Type B pancreatic cell (in vitro differentiated cells): ENCODE measurements at places on chromosomes 5 and 9.

DNA sequence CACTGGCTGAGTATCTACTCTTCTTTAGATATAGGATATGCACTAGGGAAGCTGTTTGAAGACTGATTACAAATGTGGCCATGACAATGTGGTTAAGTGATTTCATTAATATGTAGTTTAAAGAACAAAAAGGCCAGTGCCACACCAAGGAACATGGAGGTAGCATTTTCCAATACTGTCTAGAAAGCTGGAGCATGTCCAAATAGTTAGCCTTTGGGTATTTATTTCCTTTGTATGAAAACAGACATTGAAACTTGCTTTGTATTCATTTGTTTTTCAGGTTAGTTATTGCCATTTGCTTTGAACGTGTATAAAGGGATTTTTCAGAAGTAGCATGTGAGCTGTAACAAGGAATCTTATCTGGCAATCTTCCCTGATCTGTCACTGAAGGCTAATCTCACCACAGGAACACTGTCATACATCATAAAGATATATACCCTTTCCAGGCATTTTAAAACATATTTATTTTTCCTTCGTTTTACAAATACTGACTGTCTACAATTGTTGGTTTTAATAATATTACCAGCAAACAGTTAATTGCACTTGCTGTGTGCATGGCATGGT, 93.4 kb downstream of the PLPPR1 start:
- no peak for DNase-seq

- DNase-seq = no peak
These were observed 6.8 kb upstream of the CKS2 start for GRCh38 chr9:89304020-89304833.

DNA sequence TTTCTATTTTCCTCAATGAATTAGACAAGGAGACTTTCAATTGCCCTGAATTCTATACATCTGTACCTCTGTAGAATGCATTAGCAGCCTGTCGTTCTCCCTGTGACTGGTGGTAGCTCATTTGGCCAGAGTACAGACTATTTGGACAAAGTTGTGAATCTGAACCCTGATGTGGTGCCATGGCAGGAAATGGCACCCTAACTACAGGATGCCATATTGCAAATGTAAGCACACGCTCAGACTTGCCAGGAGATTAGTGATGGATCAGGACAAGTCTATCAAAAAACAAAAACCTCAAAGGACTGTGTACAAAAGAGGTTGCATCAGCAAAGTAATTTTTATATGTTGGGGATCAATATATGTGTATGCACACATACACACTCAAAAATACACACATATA, 58.3 kb downstream of the SVEP1 start:
- DNase-seq = no peak

DNA sequence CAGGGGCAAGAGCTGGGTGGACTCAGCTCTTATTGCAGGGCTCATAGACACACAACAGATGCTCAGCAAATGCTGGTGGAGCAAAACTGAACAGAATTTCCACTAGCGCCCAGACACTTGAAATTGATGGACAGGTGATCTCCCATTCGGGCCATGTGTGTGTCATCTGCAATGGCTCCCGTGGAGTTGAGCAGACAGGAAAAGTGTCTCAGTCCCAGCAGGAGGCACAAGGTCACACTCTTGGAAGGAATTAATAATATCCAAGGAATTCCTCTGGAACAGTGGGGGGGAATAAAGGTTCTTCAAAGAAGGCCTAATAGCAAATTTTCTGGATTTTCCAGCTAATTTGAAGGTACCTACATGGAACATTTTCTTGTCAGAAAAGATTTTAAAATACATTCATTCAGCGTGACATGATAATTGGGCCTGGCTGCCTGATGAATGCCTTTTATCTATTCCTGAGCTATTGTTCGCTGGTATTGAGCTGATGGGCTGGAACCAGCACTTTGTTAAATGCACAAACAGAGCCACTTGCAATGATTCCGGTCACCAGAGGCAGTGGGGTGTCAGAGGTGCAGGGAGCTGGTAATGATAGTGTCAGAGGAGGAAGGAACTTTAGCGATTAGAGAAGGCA, 31.5 kb upstream of the ALDH1B1 start:
- DNase-seq = no peak

DNA sequence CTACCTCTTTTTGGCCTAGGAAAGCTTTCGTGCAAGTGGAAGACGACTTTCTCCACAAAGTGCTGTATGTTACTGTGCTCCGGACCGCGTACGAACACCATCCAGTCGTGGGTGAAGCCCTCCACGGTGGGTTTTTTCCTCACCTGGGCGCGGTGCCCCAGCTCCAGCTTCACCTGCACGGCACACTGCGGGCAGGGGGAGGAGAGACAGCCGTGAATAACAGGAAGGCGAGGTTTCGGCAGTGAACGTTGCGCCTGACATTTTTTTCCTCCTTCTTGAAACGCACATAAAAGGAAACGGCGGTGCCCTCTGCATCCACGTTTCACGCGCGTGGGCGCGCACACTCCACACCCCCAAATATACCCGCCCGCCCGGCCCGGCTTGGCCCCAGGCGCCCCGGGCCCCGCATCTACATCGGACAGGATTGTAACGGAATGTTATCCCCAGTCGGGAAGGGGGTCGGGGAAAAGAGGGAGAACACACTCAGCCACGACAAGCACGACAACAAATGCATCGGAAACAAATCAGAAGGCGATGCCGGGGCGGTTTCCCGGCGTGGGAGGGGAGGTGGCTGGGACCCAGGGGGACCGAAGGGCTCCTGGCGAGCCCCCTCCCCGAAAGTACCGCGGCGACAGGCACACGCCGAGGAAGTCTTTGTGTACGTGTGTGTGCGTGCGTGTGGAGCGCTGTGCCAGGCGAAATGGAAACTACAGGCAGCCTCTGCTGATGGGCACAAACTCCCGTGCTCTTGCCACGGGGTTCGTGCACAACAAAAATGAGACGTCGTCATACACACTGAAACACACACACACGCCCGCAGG, 1.4 kb downstream of the MLLT3 start:
- DNase-seq = peak; percentile 73

GRCh38 chr9:108083160-108083750, 593.7 kb upstream of the KLF4 start:
- no peak for DNase-seq

GRCh38 chr5:16897284-16897704, 38.8 kb downstream of the MYO10 start:
- no peak for DNase-seq

GRCh38 chr5:151264113-151264512, 11.1 kb downstream of the GM2A start:
- DNase-seq = no peak

DNA sequence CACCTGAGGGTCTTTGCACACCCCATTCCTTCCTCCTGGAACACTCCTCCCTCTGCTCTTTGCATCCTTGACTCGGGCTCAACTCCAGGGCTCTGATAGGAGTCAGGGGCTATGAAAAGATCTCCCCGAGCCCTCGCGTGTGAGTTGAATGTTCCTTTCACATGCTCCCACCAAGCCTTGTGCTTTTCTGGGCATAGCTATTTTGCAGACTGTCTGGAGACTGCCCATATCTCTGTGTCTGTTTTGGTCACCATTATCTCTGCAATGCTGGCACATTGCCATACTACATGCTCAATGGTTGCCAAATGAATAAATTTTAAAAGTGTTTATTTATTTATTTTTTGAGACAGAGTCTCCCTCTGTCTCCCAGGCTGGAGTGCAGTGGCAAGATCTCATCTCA, 56.9 kb upstream of the PLPP1 start:
- no peak for DNase-seq

DNA sequence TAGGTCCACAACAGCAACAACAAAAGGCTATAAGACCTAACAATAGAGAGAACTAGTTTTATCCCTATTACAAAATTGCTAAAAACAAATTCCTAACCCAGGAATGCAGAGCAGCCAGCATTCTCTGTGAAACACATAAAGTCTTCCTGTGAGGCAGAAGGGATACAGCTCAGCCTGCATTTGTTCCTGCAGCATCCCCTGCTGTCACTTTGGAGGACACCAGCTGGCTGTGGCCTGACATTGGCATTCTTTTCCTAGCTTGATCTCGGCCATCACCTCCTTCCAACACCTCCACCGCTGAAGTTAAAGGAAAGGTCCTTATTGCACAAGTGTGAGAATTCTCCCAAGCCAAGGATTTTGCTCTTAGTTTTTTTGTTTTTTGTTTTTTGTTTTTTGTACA, 186.1 kb downstream of the SNCAIP start:
- DNase-seq = no peak

GRCh38 chr9:135533113-135533512, 11.9 kb downstream of the LCN1 start:
- DNase-seq = no peak

- DNase-seq = peak; percentile 85
These were observed 21.7 kb upstream of the NSD1 start for GRCh38 chr5:177111720-177112394.

DNA sequence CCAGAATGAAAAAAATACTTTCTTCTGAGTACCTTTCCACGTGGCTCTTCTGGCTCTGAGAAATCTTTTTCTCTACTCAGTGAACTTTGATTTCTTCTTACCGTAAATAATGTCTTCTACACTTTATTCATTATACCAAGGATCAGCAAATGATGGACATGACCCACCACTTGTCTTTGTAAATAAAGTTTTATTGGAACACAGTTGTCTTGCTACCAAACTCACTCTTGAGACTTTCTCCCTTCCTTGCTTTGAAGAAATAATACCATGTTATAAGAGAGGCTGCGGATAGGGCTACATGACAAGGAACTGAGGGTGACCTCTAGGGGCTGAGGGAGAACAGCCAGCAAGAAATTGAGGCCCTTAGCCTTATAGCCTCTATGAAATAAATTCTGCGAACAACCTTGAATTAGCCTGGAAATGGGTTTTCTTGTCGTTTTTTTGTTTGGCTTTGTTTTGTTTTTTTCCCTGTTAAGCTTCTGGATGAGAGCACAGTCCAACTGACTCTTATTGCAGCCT, 212.5 kb downstream of the COMMD10 start:
- DNase-seq = no peak

DNA sequence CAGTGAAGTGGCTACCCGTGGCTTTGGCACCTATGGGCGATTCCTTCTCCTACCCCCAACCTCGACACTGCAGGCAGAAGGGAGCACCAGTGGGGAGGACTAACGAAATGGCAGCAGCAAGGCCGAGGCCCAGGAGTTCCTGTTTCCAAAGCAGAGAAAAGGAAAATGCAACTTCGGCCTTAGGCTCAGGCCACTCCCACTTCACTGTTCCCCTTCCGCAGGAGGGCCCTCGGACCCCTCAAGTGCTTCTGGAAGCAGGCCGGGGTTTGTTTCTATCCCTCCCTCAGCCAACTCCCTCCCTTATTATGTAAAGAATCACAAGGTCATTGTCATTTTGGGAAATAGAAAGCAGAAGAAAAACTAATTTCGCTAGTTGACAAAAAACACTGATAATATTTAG, 36.4 kb upstream of the NKX2-5 start:
- no peak for DNase-seq

GRCh38 chr9:27572918-27573633, at the start of gene C9orf72:
C9orf72 (minus strand) TSS chr9:27573481; CDS start chr9:27567120, 6,361 bp downstream.
- DNase-seq = peak; percentile 85

- DNase-seq = no peak
These were observed 55.6 kb upstream of the SPTLC1 start for GRCh38 chr9:92170848-92171247.

DNA sequence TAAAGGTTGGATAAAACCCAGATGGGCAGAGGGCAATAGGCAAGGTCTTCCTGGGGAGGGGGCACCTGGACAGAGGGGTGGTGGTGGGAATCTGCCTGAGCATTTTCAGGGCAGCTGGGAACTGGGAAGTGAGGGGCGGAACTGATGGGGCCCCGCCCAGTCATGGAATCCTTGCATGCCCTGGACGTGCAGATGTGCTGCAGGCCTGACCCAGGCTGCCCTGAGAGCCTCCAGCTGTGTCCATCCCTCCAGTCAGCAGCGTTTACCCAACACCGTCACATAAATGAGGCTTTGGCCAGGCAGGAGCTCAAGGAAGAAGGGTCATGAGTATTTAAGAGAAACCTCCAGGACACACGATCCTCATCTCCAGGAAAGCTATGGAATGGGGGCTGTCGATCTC, 70.3 kb downstream of the DAB2IP start:
- DNase-seq = no peak

DNA sequence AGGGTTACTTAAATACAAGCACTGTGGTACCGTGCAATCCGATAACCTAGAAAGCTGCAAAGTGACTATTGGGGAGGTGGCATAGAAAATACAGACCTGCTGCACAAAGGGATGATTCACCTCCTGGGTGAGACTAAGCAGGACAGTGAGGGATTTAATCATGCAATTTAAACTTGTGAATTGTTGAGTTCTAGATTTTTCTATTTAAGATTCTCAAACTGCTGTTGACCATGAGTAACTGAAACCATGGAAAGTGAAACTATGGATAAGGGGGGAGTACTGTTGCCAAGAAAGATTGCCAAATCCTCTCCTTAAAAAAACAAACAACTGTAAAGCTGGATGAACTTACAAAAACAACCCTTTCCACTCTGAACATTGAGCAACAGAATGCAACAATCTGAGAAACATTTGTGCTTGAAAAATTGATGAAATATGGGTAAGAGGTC, 61.5 kb upstream of the NUDT12 start:
- DNase-seq = no peak

- no peak for DNase-seq
These were observed 30.3 kb downstream of the NDST1 start for GRCh38 chr5:150538007-150538917.

DNA sequence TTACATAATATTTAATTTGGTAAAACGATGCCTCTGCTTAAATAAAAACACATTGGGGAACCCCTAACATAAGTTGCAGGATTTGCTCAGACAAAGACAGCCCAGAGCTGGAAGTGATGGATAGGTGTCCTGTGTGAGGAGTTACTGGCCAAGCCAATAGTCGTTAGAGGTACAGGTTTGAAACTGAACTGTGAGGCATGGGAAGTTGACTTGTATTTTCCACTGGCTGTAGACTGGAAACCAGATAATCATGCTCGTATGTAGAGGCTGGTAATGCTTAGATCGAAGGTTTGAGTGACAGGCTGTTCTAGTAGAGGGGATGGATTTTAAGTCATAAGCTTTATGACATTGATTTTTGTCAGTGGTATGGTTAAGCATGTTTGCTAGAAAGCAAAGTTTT, 24.8 kb downstream of the TEK start:
- no peak for DNase-seq

GRCh38 chr5:62314213-62314830, 8.3 kb downstream of the KIF2A start:
- no peak for DNase-seq

DNA sequence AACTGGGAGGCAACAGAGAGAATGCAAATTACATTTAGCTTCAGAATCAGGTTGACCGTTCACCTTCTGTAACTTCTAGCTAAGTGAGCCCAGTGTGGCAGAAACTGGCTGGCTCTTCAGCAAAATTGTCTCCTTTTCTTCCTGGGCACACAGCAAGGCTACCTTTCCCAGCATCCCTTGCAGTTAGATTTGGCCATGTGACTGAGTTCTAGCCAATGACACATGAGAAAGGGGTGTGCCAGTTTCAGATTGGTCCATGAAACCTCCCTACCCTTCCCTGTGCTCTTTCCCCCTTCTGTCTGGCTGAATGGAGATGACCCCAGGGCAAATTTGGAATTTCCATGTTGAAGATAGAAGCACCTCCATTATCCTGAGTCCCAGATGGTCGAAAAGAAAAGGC, 72.5 kb upstream of the SMIM23 start:
- DNase-seq = peak; percentile 10
